ENCODE measurements at places on chromosomes 5 and 9. TPM values are rescaled to one million over a fixed set of nuclear protein-coding genes. Genes with fewer than 3 reads are reported as not detected.

- peaks cover 6% of the 10 kb centered on the region for H3K4me1 ChIP-seq
- H3K36me3 ChIP-seq = no peaks in the 10 kb centered on the region
- H3K4me3 ChIP-seq = no peak overlapping the region
- DNase-seq = no peak
- H3K27me3 ChIP-seq = peaks cover 5% of the 10 kb centered on the region
Observed at GRCh38 chr9:130898552-130898852, 1.9 kb upstream of the QRFP start.

GRCh38 chr5:83810511-83810910 lies 89.9 kb upstream of the HAPLN1 start:
- no peaks in the 10 kb centered on the region for H3K4me1 ChIP-seq
- DNase-seq = no peak
- H3K36me3 ChIP-seq = no peaks in the 10 kb centered on the region
- H3K27me3 ChIP-seq = no peaks in the 10 kb centered on the region

DNA sequence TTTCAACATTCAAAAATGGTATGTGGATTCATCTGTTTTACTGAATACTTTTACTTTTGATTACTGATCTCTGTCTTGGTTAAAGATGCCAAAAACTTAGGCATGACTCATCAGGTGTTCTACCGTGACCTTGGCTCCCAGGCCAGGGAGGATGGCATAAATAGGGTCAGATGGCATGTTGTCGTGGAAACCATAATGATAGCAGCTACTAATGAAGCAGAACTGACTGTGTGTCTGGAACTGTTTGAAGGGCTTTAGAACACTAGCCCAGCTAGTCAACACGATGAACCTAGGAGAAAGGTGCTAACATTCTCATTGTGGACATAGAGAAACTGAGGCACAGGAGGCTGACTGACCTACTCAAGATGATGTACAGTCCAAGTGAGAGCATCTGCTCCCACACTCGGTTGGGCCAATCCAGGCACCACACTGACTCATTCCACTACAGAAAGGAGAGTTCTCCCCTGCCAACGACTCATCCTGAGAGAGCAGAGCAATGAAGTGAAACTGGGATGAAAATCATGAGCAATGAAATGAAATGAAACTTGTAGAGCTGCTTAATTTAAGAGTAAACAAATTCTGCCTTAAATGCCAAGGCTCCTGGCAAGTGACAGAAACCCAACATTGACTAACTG lies 116.0 kb downstream of the TENT4A start:
- no peak for DNase-seq
- no peak overlapping the region for H3K27ac ChIP-seq
- H3K4me3 ChIP-seq = no peak overlapping the region

GRCh38 chr5:2913281-2913680 lies 161.8 kb upstream of the IRX2 start:
- H3K27ac ChIP-seq = no peak overlapping the region
- H3K4me3 ChIP-seq = no peak overlapping the region
- no peaks in the 10 kb centered on the region for H3K27me3 ChIP-seq
- no peaks in the 10 kb centered on the region for H3K36me3 ChIP-seq

- H3K4me3 ChIP-seq = no peak overlapping the region
- DNase-seq = no peak
- H3K27me3 ChIP-seq = no peaks in the 10 kb centered on the region
- peaks cover 30% of the 10 kb centered on the region for H3K4me1 ChIP-seq
Observed at GRCh38 chr5:157821822-157822622, 36.9 kb downstream of the CLINT1 start.

DNA sequence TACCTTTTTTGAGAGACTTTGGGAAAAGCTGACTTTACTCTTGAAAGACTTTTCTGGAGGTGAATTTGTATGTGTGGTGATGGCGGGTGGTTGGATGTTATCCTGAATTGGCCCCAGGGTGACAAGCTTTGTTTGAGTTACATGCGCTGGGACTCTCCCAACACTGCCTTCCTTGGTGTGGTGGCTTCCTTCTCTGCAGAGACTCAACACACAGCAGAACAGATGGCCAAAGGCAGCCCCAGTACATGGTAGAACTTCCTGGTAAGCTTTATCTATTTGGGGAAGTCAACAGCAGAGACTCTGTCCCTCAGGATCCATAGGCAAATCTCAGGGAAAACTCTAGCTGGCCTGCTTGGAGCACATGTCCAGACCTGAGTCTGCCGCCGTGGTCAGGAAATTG lies 18.1 kb downstream of the C1QTNF2 start:
- no peak overlapping the region for H3K27ac ChIP-seq
- H3K4me3 ChIP-seq = no peak overlapping the region
- no peaks in the 10 kb centered on the region for H3K36me3 ChIP-seq
- H3K4me1 ChIP-seq = no peaks in the 10 kb centered on the region
- H3K27me3 ChIP-seq = no peaks in the 10 kb centered on the region

DNA sequence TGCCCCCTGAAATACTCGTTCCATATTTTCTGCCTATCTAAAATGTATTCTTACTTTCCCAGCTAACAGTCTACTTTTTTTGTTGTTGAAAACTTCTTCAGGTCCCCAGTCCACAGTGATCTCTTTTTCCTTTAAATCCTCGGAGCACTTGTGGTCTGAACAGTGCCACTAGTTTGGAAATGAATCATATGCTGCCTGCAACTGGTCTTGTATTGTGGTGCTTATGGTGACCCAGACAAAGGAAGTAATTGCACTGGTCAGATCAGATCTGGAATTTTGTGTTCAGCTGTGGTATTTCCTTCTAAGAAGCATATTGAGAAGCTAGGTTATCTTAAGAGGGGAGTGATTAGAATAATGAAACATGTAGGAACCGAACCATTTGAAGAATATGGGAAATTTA lies 2.9 kb downstream of the UNC13B start:
- DNase-seq = no peak
- no peak overlapping the region for H3K27ac ChIP-seq
- peaks cover 12% of the 10 kb centered on the region for H3K4me1 ChIP-seq
- no peak overlapping the region for H3K4me3 ChIP-seq
- peaks cover 2% of the 10 kb centered on the region for H3K36me3 ChIP-seq

GRCh38 chr5:81344736-81345135 lies 43.3 kb downstream of the ZCCHC9 start:
- no peaks in the 10 kb centered on the region for H3K27me3 ChIP-seq
- H3K4me3 ChIP-seq = no peak overlapping the region
- H3K4me1 ChIP-seq = no peaks in the 10 kb centered on the region
- DNase-seq = no peak
- H3K27ac ChIP-seq = no peak overlapping the region
- H3K36me3 ChIP-seq = no peaks in the 10 kb centered on the region

Gene EQTN
- total RNA-seq = not detected

- H3K27me3 ChIP-seq = no peaks in the 10 kb centered on the region
- H3K27ac ChIP-seq = peak overlapping the region; percentile 95
- peaks cover 84% of the 10 kb centered on the region for H3K4me1 ChIP-seq
- H3K4me3 ChIP-seq = peak overlapping the region; percentile 56
- no peak for DNase-seq
Observed at GRCh38 chr5:157486861-157487260, 26.8 kb downstream of the NIPAL4 start.
